ENCODE measurements at places on chromosomes 2 and 18.

GRCh38 chr2:235847576-235847975 is 320.6 kb downstream of the GBX2 start:
- DNase-seq = no peak

DNA sequence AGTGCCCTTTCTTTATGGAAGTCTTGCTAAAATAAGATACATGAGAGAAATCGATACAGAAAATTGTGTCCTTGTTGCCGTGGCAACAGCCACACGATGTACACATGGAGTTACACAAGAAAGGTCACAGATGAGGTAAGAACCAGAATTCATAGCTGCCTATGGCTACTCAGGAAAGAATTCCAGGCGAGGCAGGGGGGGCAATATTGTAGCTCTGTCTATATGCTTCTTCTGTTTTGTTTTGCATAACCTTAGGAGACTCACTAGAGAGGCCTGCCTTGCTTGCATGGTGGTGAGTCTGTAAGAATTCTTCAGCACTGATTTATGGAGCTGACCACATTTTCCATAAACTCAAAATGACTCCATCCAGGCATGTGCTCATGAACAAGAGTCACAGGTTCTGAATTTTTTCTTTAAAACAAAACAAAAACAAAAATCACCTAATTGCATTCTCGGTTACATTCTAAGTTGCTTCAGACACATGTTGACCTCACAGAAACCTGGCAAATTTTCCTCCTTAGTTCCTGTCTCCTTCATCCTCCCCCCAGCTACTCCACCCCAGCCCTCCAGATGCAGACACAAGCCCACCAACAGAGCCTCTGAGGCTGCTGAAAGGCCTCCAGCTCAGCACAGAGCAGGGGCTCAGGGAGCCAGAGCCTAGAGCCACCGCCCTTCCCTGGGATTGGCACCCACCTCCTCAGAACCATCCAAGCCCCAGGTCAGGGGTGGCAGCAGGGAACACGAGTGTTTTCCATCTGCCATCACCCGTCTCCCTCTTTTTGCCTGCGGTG is 183.5 kb downstream of the ANTXR1 start:
- no peak for DNase-seq

DNA sequence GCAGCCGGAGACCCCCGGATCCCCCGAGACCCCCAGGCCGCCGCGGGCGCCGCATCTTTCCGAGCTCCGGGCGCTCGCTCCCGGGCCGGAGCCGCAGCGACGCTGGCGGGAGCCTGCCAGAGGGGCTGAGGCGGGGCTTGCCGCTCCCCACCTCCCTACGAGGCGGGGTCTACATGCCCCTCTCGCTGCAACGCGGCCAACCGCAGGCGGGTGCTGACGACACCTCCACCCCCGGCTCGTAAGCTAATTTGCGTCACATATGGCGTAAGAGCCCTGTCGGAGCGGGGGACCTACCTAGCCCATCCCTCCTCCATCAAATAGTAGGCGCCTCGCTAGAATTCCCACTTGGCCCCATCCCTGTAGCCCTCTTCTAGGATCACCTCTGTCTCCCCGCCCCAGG is at the start of gene PTPRN:
TSS of gene PTPRN (minus strand) at position 124 of the 400 bp plus-strand sequence. CDS start at position 55, 69 bp downstream.
- DNase-seq = no peak

- no peak for DNase-seq
Observed at GRCh38 chr2:121801916-121802315, 46.5 kb downstream of the TSN start.

DNA sequence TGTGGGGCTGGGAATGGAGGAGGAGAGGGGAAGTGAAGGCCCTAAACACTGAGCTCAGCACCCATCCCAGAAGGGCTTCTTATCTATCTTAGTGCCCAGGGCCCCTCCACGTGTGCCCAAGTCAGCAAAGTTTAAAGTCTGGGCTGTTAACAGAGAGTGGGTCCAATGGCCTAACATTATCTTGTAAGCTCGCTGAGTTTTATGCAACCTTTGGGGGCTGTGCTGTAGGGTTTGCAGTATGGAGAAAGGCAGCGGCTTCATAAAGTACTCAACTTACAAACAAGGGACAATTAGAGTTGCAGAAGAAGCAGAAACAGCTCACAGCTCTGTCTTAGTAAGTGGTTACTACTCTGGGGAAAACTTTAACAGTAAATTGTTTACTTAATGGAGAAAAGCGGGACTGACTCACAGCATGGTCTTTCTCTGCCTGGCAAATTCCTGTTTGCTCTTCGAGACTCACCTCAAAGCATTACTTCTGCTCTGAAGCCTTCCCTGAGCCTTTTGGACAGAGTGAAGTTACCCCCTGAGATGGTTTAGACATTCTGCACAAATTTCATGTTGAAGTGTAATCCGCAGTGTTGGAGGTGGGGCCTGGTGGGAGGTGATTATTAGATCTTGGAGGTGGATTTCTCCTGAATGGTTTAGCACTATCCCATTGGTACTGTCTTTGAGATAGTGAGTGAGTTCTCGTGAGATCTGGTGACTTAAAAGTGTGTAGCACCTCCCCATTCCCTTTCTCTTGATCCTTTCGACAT is 9.0 kb downstream of the ENOSF1 start:
- no peak for DNase-seq

Measured in coronary artery (tissue), 2 donors.